ENCODE measurements at places on chromosomes 1 and 21.

DNA sequence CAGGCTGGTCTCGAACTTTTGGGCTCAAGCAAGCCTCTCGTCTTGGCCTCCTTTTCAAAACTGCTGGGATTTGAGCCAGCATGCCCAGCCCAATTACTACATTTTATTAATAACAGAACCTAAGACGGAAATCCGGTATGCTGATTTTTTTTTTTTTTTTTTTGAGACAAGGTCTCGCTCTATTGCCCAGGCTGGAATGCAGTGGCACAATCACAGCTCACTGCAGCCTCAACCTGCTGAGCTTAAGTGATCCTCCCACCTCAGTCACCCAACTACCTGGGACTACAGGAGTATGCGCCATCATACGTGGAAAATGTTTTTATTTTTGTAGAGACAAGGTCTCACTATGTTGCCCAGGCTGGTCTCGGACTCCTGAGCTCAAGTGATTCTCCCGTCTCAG, 20.2 kb downstream of the ACBD3 start:
- no peak for DNase-seq

DNA sequence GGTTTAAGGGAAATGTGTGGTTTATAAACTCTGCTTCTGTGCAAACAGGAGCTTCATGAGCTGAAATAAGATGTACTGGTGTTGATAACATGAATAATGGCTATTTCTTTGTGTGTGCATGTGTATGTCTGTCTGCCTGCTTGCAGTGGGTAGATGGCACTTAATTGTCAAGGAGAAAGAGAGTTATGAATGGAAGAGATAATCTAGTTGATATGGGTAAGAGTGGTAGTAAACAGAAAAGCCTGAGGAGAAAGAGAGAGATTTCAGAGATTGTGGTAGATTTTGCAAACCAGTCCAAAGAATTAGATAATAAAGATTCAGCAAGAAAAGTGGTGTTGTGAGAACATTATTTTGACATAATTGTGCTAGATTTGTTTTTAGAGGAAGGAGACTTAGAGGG, 7.7 kb downstream of the SUCO start:
- no peak for DNase-seq

- DNase-seq, result no peak
These were observed 44.9 kb upstream of the USP24 start for GRCh38 chr1:55259911-55260609.

DNA sequence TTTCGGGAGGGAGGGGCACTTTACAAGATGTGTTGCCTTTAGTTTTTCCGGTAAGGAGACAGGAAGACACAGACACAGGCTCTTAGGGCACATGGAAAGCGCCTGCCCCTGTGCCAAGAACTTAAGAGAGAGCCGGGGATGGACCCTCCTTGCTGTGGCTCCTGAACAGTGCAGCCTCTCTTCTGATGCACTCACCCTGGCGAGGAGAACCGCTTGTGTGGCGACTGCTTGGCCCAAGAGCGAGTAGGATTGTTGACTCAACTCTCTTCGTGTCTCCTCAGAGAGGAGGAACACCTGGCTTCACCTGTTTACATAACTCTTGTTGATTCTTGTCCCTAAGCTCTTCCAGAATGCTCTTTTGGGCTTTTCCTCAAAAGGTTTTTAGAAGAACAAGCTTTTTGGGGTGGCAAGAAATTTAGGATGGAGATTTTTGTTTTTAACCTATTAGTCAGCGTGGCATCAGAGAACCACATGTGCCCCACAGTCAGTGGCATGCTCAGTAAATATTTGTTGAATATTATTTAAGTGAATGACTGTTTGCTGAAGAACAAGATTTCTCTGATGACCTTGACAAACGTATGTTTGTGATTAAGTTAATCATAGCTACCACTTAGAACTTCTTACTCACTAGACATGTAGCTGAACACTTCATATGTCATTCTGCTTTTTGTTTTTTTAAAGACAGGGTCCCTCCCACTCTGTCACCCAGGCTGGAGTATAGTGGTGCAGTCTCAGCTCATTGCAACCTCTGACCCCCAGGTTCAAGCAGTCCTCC, 60.6 kb downstream of the NFIA start:
- no peak for DNase-seq
